ENCODE measurements at places on chromosomes 7 and 10.

DNA sequence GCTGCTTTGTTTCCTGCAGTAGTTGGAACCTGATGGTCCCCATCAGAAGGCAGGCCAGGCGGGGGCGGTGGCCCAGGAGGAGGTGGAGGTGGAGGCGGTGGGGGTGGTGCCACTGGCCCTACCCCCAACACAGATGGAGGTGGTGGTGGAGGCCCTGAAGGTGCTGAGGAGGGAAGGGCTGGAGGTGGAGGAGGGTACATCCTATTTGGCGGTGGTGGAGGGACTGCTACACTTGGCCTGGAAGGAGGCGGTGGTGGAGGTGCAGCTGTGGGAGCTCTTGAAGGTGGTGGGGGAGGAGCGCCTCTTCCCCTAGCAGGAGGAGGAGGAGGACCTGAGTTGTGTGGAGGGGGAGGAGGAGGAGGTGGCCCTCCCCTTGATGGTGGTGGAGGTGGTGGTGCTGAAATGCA, 36.8 kb downstream of the LMOD2 start:
- no peak for DNase-seq

- DNase-seq = no peak
Measured at GRCh38 chr7:158495216-158495615, 92.4 kb downstream of the PTPRN2 start.

DNA sequence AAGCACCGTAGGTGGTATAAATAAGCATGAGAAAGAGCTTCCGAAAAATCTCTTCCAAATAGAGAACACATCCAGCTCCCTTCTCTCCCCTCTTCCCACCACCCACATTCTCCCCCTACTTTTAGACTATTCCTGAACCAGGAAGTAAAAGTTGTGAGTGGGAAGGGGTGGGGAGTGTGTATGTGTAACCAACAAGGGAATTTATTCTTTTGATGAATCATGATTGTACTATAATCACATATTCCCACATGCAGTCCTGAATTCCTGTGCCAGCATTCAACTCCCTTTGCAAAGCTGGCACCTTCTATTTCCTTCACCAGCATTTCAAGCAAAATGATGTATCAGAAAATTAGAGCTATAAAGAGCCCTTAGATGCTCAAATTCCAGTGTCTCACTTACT, 230.6 kb upstream of the CHRM2 start:
- DNase-seq = no peak

DNA sequence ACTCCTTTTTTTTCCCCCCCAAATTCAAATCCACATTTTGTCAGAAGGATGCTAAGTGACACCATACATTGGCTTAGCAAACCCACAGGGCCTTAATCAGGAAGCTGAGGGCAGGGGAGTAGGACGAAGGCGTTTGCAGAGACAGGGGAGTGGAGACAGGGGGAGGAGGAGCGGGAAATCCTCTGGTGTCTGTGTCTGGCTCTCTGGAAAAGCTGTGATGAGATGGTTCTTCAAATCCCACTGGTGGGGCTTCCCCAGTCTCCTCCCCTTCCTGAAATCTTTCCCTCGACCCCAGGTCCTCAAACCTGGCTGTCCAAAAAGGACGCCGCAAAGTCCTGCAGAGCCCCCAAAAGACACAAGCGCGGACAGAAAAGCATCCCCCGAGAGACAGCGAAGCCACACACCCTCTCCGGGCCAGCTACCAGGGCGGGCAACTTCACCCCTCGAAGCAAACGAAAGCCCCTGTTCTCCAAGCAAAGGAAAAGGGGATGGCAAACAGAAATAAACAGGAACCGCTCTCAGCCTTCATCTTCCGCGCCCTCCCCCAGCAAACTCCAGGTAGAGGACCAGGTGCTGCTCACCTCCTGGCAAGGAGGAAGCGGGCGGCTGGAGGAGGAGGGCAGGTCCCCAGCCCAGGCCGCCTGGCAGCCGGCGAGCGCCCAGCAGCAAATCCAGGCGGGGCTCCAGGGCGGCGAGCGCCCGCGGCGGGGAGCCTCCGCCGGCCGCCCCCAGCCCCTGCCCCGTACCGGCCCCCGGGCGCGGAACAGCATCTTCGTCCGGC, 520 bp downstream of the ELAPOR2 start:
- DNase-seq = no peak

DNA sequence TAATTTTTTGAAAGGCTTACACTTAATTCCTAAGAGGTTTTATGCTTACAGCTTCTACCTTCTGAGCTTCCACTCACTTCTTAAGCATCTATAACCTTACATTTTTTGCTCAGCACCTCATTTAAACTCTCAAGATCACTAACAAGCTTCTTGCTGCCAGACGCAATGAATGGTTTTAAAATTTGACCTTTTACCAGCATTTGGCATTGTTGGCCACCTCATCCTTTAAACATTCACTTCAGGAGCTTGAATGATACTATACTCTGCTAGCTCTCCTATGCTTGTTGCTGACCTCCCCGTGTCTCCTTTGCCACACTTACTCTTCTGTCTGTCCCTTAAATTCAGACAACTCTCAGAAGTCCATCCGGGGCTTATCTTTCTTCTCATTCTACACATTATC, 37.7 kb upstream of the ODAD2 start:
- no peak for DNase-seq
